ENCODE measurements at places on chromosomes 3 and 15. TPM values are rescaled to one million over a fixed set of nuclear protein-coding genes. Genes with fewer than 3 reads are reported as not detected.

DNA sequence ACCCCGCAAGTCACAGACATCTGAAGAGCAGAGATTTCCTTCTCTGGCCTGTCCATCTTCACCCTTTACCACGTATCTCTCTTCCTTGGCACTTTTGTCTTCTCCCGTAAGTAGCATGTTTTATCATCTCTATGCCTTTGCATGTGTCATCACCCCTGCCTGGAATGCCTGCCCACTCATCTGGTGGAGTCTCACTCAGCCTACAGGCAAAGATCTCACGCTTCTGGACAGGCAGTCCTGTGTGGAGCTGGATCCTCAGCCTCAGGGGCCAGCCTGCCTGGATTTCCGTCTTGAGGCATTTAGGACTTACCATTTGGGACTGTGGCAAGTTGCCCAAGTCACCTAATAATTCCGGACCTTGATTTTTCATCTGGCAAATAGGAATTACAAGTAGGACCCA lies 114.3 kb upstream of the CACNA2D3 start:
- DNase-seq: no peak
- no peaks in the 10 kb centered on the region for H3K4me1 ChIP-seq
- H3K4me3 ChIP-seq: no peak overlapping the region

GRCh38 chr15:96409215-96410138 lies 79.0 kb downstream of the NR2F2 start:
- H3K27ac ChIP-seq: no peak overlapping the region
- H3K27me3 ChIP-seq: peaks cover 36% of the 10 kb centered on the region
- H3K4me1 ChIP-seq: peaks cover 4% of the 10 kb centered on the region
- H3K4me3 ChIP-seq: peak overlapping the region; percentile 58
- H3K36me3 ChIP-seq: no peaks in the 10 kb centered on the region

DNA sequence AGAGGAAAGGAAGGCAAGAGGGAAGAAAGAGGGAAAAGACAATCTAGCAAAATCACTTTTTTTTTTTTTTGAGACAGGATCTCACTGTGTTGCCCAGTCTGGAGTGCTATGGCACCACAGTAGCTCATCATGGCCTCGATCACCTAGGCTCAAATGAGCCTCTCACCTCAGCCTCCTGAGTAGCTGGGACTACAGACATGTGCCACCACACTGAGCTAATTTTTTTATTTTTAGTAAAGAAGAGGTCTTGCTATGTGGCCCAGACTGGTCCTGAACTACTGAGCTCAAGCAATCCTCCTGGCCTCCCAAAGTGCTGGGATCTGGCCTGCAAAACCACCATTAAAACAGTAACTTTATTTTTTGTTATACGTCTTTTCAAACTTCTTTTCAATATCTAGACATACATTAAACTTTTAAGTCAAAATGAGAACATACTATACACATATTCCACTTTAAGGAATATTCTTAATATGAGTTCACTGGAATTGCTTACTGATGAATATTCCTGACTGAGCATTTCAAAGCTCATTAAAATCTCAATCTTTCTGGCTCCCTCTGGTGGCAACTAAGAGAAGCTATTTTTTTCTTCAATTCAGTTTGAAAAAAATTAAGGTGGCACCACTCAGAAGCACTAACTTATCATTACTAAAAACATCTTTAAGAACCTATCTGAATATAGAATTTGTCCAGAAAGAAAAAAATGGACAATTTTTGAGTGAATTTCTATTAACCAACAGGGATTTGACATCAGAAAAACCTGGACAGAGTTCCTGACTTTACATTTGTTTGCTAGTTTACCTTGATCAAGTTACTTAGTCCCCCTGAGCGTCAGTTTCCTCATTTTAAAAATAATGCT lies 40.9 kb downstream of the UACA start:
- peaks cover 7% of the 10 kb centered on the region for H3K4me1 ChIP-seq
- H3K36me3 ChIP-seq: no peaks in the 10 kb centered on the region
- H3K27me3 ChIP-seq: no peaks in the 10 kb centered on the region
- no peak overlapping the region for H3K4me3 ChIP-seq

DNA sequence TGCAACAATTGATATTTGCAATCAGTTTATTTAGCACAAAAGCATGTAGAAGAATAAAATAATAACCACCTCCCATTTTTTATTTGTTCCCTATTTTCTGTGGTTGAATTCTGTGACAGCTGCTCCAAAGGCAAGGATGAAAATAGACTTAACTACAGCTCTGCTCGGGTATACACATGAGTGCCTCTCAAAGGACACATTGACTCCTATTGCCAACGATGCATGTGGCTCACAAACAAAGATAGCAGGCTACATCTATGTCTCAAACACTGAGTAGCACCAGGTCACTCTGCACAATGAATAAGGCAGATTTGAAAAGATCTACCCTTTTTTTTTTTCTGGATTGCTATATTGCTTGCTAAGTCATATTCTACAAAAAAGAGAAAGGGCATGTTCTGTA lies 612.9 kb downstream of the ROBO1 start:
- DNase-seq: no peak
- H3K4me3 ChIP-seq: no peak overlapping the region
- H3K27ac ChIP-seq: no peak overlapping the region
- H3K4me1 ChIP-seq: no peaks in the 10 kb centered on the region

GRCh38 chr3:182464513-182465145 lies 328.7 kb upstream of the ATP11B start:
- no peak overlapping the region for H3K27ac ChIP-seq
- no peaks in the 10 kb centered on the region for H3K27me3 ChIP-seq
- H3K36me3 ChIP-seq: no peaks in the 10 kb centered on the region
- no peak overlapping the region for H3K4me3 ChIP-seq

DNA sequence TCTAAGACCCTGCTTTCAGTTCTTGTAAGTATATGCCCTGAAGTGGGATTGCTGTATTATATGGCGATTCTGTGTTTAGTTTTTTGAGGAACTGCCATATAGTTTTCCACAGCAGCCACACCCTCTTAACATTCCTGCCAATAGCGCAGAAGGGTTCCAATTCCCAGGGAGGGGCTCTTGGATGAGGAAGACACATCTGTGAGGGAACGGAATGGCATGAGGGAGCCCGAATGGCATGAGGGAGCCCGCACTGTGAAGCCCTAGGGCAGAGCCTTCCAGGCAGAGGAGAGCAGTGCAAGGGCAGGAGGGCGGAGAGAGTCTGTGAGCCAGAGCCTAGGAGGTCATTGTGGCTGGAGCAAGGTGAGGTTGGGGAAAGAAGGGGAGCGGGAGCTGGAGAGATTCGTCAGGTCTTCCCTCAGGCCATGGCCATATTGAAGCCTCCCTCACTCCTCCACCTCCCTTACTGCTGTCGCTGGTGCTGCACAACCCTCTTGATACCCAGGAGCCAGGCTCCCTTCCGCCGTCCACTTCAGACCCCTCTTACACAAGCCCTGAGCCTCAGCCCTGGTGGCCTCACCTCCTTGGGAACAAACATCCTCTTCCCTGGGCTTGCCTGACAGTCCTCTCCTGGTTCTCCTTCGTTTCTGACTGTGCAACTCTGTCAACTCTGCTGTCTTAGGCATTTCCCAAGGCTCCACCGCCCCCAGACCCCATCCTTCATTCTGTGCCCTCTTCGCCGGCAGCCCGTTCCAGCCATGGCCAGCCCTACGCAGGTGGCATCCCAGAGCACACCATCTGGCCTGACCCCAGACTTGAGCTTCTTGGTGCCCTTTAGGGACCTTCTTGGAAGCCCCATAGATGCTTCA lies 51.4 kb downstream of the FGD5 start:
- no peak overlapping the region for H3K4me3 ChIP-seq
- no peaks in the 10 kb centered on the region for H3K4me1 ChIP-seq
- no peaks in the 10 kb centered on the region for H3K36me3 ChIP-seq
- DNase-seq: no peak

DNA sequence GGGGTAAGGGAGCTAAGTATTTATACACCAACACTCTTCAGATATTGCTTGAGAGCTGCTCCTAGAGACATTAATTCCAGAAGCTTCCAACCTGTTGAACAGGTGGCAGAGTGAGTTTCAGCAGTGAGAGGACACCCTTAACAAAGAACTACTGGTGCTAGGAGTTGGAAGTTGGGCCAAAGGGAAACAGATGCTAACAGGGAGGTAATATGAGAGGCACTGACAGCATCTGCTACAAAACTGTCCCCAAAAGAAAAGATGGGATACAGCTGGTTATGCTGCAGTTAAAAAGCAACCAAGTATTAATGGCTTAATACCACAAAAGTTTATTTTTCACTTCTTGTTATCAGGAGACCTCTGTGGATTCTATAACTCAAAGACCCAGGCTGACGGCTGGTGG lies 104.5 kb upstream of the SATB1 start:
- no peak for DNase-seq
- H3K36me3 ChIP-seq: no peaks in the 10 kb centered on the region
- H3K27me3 ChIP-seq: no peaks in the 10 kb centered on the region

DNA sequence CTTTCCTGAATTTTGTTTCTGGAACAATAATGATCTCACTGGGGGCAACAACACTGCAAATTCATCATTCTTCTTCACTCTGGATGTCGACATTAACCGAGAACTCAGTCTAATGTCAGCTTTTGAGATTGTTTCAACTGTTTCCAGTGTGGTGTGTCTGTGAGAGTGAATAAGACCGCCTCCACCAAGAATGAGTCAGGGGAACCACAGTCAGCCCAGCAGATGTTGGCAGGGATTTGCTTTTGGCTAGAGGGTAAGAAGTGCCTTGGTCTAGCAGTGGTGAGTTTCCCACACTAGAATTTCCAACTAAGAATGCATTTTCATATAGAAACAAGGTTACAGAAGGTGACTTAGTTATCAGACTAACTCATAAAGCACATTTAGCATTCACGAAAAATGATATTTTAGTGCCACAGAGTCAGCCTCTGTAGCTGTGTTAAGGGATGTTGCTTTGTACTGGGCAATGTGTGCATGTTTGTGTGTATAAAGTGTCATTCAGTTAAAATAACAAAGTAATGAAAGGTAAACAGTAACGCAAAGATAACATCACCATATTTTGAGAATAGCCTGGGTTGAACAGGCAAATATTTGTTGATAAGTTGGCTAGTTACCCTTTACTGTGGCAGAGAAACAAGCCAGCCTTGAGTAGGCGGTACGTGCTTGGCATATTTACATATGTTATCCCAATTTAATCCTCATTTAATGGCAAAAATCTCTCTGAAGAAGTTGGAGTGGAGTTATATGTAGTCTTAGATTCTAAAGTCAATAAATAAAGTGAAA lies 33.8 kb downstream of the DRD3 start:
- no peak overlapping the region for H3K4me3 ChIP-seq
- peak overlapping the region; percentile 40 for H3K27ac ChIP-seq
- peak; percentile 59 for DNase-seq
- H3K36me3 ChIP-seq: no peaks in the 10 kb centered on the region
- peaks cover 10% of the 10 kb centered on the region for H3K4me1 ChIP-seq

- H3K4me3 ChIP-seq: no peak overlapping the region
- DNase-seq: no peak
- no peaks in the 10 kb centered on the region for H3K27me3 ChIP-seq
- H3K4me1 ChIP-seq: no peaks in the 10 kb centered on the region
- no peak overlapping the region for H3K27ac ChIP-seq
Observed at GRCh38 chr3:169002689-169003088, 660.8 kb downstream of the MECOM start.

DNA sequence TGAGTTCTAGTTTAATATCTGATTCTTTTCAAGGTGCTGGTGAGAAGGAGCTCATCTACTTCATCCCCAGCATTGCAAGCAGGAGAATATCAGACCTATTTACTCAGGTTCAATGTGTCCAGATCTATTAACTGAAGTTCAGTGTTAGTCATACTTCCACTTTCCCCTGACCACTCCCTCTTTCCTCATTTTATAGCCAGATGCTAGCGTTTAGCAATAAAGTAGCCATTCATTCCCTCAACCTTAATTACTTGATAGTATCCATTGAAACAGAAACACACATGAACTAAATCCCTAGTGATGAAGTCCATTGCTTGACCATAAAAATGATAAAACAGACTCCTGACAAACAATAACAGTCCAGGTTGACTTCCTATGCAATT lies 60.0 kb downstream of the RPL22L1 start:
- H3K36me3 ChIP-seq: no peaks in the 10 kb centered on the region
- H3K27me3 ChIP-seq: no peaks in the 10 kb centered on the region
- no peak for DNase-seq
- no peak overlapping the region for H3K27ac ChIP-seq

DNA sequence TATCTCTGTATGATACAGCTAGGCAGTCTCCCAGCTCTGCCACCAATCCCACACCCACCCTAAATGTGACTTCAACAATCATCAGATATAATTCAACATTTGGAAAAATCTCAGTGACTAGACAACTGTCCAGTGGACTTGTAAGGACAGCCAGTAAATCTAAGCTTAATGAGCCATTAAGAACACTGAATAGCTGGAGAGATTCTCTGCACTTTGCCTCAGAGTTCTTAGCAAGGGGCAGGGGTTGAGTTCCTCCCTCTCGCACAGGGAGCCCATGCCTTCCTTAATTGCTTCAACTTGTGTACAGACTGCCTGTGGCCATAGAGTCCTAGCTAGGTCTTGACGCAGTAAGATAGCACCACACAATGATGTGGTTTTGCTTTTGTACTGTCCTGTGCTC lies 15.6 kb downstream of the MEX3B start:
- DNase-seq: no peak
- H3K27me3 ChIP-seq: no peaks in the 10 kb centered on the region
- H3K27ac ChIP-seq: no peak overlapping the region
- no peaks in the 10 kb centered on the region for H3K36me3 ChIP-seq
- H3K4me1 ChIP-seq: no peaks in the 10 kb centered on the region

Gene RARRES1
- 9.3 TPM for total RNA-seq

Gene SAMD7
- not detected for total RNA-seq

Gene SAMMSON
- 3.4 TPM for total RNA-seq

Gene DISP2
- total RNA-seq: 0.54 TPM

Gene REC114
- not detected for total RNA-seq

Gene ZMYND10
- not detected for total RNA-seq

Gene ANKRD34C
- not detected for total RNA-seq

Gene IL17RE
- total RNA-seq: 11.9 TPM

Gene LSMEM2
- total RNA-seq: not detected

All from thoracic aorta (tissue), 2 donors.